Activated CD4-positive, alpha-beta T cell treated with anti-CD3 and anti-CD28 coated beads, Interleukin-2, amount 10 ng/mL, durations not matched to agents 7 days and 5 days (primary cell): ENCODE measurements at places on chromosomes 13 and 19. TPM values are rescaled to one million over a fixed set of nuclear protein-coding genes. Genes with fewer than 3 reads are reported as not detected.
A peak's percentile ranks its signal among the peaks of the same experiment; 100 is the strongest.

The PGLYRP2 gene
- 0.08 TPM for total RNA-seq

The SOX1 gene
- total RNA-seq: not detected

The URAD gene
- not detected for total RNA-seq

The LPAR6 gene
- 79.9 TPM for total RNA-seq

The KLC3 gene
- total RNA-seq: not detected

The KIR2DL1 gene
- total RNA-seq: not detected

The NKPD1 gene
- 0.17 TPM for total RNA-seq

The ETV2 gene
- 0.84 TPM for total RNA-seq

The F10 gene
- not detected for total RNA-seq

The SIGLEC8 gene
- total RNA-seq: not detected

The AMER2 gene
- not detected for total RNA-seq

The CYP4F22 gene
- total RNA-seq: 0.87 TPM

DNA sequence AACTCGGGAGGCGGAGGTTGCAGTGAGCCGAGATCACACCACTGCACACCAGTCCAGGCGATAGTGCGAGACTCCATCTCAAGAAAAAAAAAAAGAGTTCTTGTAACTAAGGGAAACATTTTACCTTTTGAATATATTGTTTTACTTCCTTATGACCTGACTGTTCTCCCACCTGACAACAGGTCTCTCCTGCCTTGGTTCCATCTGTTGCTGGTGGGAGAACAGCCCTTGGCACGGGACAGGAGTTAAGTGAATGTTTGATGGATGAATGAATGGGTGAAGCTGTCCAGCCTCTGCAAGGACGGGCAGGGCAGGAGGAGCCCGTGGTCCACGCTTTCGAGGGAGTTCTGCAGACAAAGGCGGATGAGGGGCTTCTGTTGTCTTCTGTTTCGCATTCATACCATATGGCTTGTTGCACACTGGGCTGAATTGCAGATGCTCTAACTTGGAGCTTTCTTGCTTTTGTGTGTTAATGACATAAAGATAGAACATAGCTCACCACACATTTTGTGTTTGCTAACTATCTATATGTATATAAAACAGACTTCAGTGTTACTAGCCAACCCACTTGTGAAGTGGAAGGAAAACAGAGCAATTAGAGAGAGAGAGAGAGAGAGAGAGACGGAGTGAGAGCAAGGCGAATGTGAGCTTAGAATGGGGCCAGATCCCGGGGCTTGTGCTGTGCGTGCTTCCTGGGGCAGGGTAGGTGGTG, 16.2 kb upstream of the CCNE1 start:
- H3K27ac ChIP-seq: no peak overlapping the region
- no peaks in the 10 kb centered on the region for H3K36me3 ChIP-seq
- H3K4me1 ChIP-seq: peaks cover 2% of the 10 kb centered on the region
- H3K27me3 ChIP-seq: no peaks in the 10 kb centered on the region
- no peak overlapping the region for H3K4me3 ChIP-seq
- DNase-seq: no peak

DNA sequence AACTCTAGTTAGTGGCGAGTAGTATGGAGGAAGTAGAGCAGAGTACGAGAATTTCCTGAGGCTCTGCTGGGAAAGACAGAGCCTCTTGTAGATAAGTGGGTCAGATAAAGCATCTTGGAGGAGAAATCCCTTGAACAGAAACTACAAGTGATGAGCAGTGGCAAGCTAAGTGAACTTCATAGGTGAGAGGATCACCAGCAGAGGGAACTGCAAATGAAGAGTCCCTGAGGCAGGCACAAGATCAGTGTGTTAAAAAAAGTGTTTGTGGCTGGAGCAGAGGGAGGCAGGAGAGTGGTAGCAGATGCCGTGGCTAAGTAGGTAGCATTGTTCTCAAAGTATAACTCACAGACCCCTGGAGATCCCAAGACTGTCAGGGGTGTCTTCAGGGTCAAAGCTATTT, 437.6 kb downstream of the HS6ST3 start:
- DNase-seq: no peak
- no peak overlapping the region for H3K4me3 ChIP-seq
- no peaks in the 10 kb centered on the region for H3K4me1 ChIP-seq
- H3K27ac ChIP-seq: no peak overlapping the region
- no peaks in the 10 kb centered on the region for H3K27me3 ChIP-seq

DNA sequence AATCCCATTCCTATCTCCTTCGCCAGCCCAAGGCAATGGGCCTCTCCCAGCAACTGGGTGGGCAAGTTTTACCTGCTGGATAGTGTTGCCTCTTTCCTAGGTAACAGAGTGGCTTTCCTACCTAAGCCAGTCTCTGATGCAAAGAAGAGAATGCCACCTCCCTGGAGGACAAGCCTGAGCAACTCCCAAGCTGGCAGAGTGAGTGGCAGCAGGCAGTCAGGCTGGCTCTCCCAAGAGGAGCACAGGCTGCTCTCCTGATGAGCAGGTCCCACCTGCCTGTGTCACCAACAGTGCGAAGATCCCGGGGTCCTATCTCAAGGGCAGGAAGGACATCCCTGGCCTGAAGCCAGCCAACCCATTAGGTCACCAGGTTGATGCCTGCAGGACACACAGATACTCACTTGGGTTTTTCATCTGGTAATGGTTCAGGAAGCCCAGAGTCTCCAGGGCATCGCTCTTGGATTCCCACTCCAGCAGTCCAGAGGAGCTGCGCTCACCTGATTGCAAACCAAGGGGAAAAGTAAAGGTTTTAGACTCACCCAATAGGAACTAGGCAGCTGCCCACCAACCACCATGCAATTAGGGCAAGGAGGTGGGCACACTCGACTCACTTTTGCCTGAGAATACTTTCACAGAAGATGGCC, 5.5 kb upstream of the ECH1 start:
- no peaks in the 10 kb centered on the region for H3K27me3 ChIP-seq
- peaks cover 65% of the 10 kb centered on the region for H3K36me3 ChIP-seq
- H3K4me1 ChIP-seq: peaks cover 50% of the 10 kb centered on the region

GRCh38 chr13:83008212-83008929, 873.9 kb downstream of the SLITRK1 start:
- H3K27me3 ChIP-seq: no peaks in the 10 kb centered on the region
- no peak for DNase-seq
- H3K4me1 ChIP-seq: no peaks in the 10 kb centered on the region
- no peak overlapping the region for H3K27ac ChIP-seq

- H3K4me1 ChIP-seq: no peaks in the 10 kb centered on the region
- H3K27ac ChIP-seq: no peak overlapping the region
- peaks cover 9% of the 10 kb centered on the region for H3K27me3 ChIP-seq
- no peak overlapping the region for H3K4me3 ChIP-seq
- no peak for DNase-seq
These were observed 123.1 kb downstream of the ATP8A2 start for GRCh38 chr13:25494698-25495411.

GRCh38 chr13:94550062-94550738, 45.8 kb downstream of the TGDS start:
- H3K27ac ChIP-seq: peak overlapping the region; percentile 93
- H3K4me1 ChIP-seq: peaks cover 26% of the 10 kb centered on the region
- H3K4me3 ChIP-seq: peak overlapping the region; percentile 79

GRCh38 chr13:30276178-30276577, 31.2 kb downstream of the KATNAL1 start:
- H3K27me3 ChIP-seq: no peaks in the 10 kb centered on the region
- H3K36me3 ChIP-seq: peaks cover 38% of the 10 kb centered on the region
- peak; percentile 22 for DNase-seq
- no peak overlapping the region for H3K4me3 ChIP-seq
- peaks cover 12% of the 10 kb centered on the region for H3K4me1 ChIP-seq

GRCh38 chr13:58852076-58852475, 1220.5 kb downstream of the PCDH17 start:
- H3K4me3 ChIP-seq: no peak overlapping the region
- DNase-seq: no peak
- H3K4me1 ChIP-seq: no peaks in the 10 kb centered on the region

DNA sequence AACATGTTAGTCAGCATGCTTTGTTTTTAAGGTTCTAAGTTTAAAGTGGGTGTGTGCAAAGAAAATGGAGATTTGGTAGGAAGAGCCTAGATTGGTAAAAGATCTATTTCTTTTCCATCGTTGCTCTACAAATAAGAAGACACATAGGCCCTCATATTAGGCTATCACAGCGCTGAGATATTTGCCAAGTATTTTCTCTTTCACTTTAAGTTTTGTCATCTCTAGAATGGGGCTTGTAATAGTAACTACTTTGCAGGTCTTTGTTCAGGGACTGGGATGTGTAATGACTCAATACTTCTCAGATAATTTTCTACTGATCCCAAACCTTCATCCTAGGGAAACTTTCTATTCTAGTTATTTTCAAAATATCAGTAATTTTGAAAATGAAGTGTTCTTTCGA, 917.7 kb upstream of the SLC10A2 start:
- no peaks in the 10 kb centered on the region for H3K27me3 ChIP-seq
- no peak for DNase-seq
- H3K36me3 ChIP-seq: no peaks in the 10 kb centered on the region

GRCh38 chr13:73765651-73766384, 368.4 kb downstream of the KLF12 start:
- peak overlapping the region; percentile 64 for H3K4me3 ChIP-seq
- peak; percentile 84 for DNase-seq
- no peaks in the 10 kb centered on the region for H3K27me3 ChIP-seq
- peak overlapping the region; percentile 96 for H3K27ac ChIP-seq

- no peak overlapping the region for H3K4me3 ChIP-seq
- no peak overlapping the region for H3K27ac ChIP-seq
- no peak for DNase-seq
- H3K27me3 ChIP-seq: no peaks in the 10 kb centered on the region
- H3K36me3 ChIP-seq: peaks cover 17% of the 10 kb centered on the region
These were observed 175.2 kb downstream of the TDRD3 start for GRCh38 chr13:60572003-60572798.
